ENCODE measurements at places on chromosomes 13 and 19.

DNA sequence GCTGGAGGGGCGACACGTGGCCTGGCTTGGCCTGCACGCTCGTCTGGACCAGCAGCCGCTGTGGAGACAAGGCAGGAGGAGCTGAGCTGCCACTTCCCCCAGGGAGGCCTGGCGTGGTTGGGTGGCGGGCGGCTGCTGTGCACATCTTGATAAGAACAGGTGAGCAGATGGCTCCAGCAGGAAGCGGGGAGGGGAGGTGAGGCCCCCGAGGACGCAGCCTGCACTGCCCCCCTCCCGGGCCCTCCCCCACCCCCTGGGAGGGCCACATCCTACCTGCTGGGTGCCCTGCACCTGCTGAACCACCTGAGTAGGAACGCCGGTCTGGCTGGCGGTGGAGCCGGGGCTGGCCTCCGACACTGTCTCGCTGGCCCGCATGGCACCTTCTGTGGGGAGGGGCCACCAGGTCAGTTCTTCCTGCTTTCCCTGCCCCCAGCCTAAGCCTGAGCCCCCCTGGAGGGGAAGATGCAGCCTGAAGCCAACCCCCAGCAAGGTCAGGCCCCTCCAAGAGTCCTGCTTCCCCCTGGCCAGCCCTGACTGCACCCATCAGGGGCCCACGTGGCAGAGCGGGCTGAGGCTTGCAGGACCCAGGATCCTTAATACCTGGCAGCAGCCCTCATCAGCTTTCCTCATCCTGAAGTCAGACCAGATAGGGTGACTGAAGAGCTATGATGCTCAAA is 22.8 kb downstream of the RFX1 start:
- no peak for DNase-seq

GRCh38 chr19:39160889-39161672 is 35.5 kb downstream of the PAK4 start:
- no peak for DNase-seq

DNA sequence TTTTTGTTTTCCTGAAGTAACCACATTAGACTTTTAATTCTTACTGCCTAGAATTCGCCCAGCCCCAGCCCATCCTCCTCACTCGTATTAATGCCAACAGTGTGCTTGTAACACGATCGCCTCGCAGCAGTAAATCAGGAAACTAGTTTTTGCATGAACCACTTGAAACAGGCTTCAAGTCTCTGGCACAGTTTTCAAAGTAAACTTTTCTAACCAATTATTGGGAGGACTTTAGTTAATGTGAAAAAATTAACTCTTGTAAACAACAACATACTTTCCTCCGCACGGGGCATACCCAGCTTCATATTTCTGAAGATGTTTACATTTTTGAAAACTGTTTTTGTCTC is 39.2 kb downstream of the TNFRSF19 start:
- DNase-seq: no peak

GRCh38 chr13:106513025-106513983 is 22.2 kb downstream of the EFNB2 start:
- DNase-seq: no peak

- no peak for DNase-seq
These were observed 79.6 kb upstream of the POMP start for GRCh38 chr13:28579322-28579721.

DNA sequence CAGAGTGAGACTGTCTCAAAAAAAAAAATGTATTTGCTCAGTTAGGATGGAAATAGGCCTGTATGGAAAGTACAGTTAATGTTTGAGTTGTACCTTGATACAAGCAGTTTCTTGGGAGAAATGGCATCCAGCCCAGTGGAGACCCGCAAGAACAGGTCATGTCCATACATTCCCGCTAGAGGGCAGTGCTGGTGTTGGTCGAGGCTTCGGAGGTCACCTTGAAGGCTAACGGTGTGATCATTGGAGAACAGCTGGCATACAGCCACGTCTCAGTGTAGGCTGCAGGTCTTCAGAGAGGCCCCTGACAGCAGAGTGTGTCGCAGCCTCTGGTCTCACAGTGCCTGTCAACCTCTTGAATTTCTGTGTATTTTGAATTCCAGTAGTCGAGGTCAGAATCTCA is 7.5 kb downstream of the ZNF610 start:
- no peak for DNase-seq

GRCh38 chr19:3721887-3722442 is 13.8 kb downstream of the TJP3 start:
- DNase-seq: no peak

All from stimulated activated CD4-positive, alpha-beta T cell treated with anti-CD3 and anti-CD28 coated beads, TNF-alpha, amount 100 ng/mL, for 1 hour (primary cell).